ENCODE measurements at places on chromosomes 7 and 10.

DNA sequence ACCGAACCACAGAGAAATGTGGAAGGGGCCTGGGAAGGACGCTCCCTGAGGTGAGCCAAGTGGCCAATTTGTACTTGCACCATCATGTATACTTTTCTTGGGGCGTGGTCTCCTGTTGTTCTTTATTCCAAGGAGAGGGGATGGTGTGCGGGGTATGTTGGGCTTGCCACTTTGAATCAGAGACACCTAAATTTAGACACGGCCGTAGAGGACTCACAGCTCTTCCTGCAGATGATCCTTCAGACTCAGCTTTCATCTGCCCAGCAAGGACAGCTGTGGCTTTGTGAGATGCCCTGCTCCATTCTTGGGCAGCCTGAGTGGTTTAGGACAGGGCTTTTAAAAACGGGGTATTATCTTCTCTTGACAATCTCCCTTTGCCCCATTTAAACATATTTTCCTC is 473.2 kb downstream of the REEP3 start:
- no peak for DNase-seq

- DNase-seq: peak; percentile 76
These were observed 21.7 kb downstream of the CCM2 start for GRCh38 chr7:45021604-45022296.

GRCh38 chr7:130554481-130554880 is 62.6 kb downstream of the MEST start:
- DNase-seq: no peak

- peak; percentile 28 for DNase-seq
These were observed 14.4 kb downstream of the CDC14C start for GRCh38 chr7:48938539-48939295.

DNA sequence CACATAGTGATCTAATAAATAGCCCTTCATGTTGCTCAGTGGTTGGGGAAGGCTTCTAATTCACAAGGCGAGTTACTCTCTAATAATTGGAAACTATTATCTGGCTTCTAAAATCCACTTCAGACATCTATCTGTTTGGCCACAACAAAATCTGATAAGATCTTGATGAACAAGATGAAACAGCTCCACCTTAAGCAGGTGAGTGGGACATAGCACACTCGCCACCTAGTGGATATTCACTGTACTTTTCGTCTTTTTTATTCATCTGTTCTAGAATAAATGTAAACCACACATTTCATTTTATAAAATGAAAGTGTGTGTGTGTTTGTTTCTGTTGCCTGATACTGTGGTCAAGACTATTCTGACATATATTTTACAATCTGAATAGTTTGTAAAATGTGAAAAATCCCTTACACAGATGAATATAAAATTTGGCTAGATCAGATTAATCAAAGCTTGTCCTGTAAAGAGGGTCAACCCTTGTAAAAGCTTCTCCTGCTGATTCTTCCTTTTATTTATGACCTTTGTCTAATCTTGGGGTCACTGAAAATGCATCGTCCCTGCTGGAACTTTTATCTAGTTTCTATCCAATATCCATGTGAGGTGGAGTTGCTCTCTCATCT is 26.5 kb upstream of the CNTNAP2 start:
- peak; percentile 26 for DNase-seq

DNA sequence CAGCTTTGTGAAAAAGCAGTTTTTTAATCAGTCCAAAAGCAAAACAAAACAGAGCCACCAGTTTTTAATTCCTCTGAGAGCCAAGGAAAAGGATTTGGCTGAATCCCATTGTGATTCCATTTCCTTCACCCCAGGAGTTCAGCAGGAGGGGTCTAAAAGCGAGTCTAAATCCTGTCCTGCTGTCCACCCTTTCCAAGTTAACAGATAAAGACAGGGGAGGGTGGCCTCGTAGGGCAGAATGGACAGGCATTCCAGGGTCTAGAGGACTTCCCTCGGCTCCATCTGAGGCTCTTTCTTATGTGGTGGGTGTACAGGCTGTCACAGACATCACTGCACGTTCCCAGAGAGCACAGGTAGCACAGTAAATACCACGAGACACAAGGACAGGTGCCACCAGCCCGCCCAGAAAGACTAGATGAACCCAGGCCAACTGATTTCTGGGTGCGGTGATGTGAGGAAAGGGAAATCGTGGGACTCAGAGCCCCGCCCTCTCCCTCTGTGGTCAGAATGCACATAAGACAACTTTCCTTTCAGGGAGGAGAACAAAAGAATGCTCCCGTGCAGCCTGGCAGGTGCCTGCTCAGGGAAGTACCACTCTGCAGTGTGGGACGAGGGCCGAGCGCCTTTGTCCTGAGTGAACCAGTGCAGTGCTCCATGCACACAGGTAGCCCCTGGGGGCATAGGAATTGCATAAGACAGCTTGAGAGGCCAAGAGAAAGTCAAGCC is 119.7 kb downstream of the ABLIM1 start:
- no peak for DNase-seq

DNA sequence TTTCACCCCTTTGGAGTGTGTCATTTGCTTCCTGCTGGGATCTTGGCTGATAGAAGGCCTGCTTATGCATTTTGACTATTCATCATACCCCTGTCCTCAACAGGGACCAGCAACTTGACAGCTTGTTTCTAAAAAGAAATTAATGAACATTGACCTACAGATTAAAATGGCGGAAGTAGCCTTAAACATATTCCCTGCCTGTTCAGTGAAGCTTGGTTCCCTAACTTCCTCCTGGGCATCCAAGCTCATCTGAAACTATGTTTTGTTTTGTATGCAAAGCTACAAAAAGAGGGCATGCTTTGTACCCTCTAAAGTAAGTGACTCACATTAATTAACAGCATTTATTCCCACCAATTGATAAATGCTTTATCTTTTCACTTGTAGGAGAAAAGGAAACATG is 26.8 kb upstream of the CDK14 start:
- DNase-seq: no peak

GRCh38 chr7:159139202-159139601 is 5.5 kb downstream of the VIPR2 start:
- no peak for DNase-seq

- DNase-seq: no peak
These were observed 28.4 kb downstream of the ZNF33A start for GRCh38 chr10:38038932-38039245.

- DNase-seq: no peak
These were observed 4.0 kb downstream of the AEBP1 start for GRCh38 chr7:44107961-44108767.
